ENCODE measurements at places on chromosomes 6 and 20.

- no peak for DNase-seq
These were observed 130.8 kb downstream of the SCAF8 start for GRCh38 chr6:154864066-154864430.

DNA sequence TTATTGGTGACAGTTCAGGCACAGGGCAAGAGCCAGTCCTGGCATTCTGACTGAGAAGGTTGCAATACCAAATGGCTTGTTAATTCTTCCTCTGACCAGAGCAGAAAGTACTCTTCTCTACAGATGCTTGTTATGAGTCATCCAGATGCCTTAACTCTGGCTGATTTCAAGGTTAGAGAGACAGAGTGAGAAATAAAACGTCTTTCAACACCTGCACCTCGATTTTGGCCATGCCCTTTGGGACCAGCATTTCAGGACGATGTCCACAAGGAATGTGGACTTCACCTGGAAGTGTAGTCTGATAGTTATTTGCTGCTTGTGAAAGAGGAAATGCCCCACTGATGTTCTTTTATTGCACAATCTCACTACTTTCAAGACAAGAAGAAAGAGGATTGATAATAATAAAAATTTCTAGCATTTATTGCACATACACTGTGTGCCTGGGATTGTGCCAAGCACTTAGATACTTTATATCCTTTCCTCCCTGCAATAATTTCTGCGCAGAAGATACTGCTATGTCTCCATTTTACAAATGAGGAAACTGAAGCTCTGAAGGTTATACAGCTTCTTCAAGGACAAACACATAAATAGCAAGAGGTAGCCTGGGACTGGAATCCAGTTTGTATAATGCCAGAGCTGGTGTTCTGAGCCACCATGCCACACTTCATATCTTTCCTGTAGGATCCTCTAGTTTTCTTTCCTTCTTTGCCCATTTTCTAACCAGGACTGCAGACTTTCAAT lies 33.5 kb upstream of the MCM3 start:
- no peak for DNase-seq

GRCh38 chr6:14478381-14479225 lies 361.0 kb downstream of the CD83 start:
- no peak for DNase-seq

GRCh38 chr6:71106276-71106675 lies 149.4 kb upstream of the B3GAT2 start:
- no peak for DNase-seq

- DNase-seq = no peak
These were observed 15.9 kb downstream of the TMEM200A start for GRCh38 chr6:130381459-130382380.

- DNase-seq = no peak
These were observed at the start of gene RHAG for GRCh38 chr6:49636713-49637349. RHAG (minus strand) TSS chr6:49636839; CDS start chr6:49636812, 27 bp downstream.

DNA sequence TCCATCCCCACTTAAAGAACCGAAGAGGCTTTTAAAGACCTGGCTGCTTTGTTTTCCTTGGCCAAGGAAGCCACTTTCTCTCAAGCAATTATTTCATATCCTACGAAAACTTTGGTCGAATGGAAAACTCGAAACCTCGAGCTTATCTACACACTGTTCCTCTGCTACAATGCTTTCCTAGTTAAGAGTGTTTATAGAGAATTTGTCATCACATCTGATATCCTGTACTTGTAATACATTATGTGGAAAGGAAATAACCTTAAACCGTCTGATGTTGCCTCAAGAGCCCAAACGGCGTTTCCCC lies 28.1 kb downstream of the TFAP2B start:
- no peak for DNase-seq

- DNase-seq = no peak
These were observed 5.8 kb downstream of the HMGA1 start for GRCh38 chr6:34242252-34243130.

DNA sequence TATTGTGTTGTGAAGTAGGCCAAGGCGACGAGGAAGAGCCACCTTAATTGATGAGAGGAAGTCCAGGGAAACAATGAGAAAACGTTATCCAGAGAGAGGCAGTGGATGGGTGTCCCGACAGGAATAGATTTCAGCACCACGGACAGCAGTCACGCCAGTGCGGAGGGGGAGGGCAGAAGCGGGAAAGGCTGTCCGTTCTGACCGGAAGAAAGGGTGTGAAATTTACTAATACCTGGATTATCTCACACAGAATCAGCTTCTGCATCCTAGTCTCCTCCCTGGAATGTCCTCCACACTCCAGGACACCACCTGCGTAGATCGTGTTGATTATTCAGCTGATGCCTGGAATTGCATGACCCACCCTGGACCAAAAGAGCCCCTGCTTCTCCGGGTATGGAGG lies 7.4 kb upstream of the BPIFA3 start:
- DNase-seq = no peak

- no peak for DNase-seq
These were observed 165.2 kb upstream of the AGPAT4 start for GRCh38 chr6:161439093-161439492.

DNA sequence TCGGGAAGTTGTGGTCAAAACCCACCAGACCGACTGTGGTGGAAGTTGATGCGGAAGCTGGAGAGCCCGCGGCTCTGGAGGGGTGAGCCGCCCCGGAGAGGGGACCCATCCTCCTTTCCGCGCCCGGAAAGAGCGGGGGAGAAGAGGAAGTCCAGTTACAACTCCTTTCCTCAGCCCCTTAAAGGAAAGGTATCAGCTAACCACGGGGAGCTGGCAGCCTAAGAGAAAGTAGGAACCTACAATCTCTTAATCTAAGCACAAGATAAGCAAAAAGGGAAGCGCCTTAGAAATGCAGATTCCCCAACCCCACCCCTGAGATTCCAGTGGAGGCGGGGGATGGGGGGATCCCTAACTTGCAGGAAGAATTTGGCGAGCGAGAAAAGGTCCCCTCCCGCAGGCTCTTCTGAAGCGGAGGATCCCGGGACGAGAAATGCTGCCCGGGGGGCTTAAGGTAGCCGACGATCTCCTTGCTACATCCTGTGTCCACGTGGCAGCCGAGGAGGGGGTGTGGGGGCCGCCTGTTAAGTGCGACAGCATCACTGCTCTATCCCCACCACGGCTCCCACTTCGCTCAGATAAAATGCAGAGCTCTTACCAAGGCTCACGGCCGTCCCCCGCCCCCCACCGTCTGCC lies 87.5 kb downstream of the ZFP64 start:
- DNase-seq = no peak

DNA sequence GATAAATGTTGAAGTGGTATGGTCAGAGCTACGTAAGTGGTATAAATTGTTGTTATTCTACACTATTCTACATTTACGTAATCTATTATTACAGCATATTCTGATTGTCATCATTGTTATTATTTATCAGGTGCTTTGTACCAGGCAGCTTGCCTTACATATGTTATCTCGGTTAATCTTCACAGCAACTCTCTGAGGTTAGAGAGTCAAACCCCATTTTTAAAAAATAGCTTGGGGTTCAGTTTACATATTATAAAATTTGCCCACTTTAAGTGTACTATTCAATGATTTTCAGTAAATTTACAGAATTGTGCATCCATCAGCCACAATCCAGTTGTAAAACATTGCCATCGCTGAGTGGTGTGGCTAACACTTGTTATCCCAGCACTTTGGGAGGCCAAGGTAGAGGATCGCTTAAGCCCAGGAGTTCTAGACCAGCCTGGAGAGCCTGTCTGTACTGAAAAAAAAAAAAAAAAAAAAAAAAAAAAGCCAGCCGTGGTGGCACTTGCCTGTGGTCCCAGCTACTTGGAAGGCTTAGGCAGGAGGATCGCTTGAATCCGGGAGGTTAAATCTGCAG lies 35.5 kb downstream of the PPP1R16B start:
- no peak for DNase-seq

- no peak for DNase-seq
These were observed 34.3 kb downstream of the UQCC2 start for GRCh38 chr6:33677143-33677660.

GRCh38 chr6:53735896-53736295 lies 58.9 kb upstream of the LRRC1 start:
- DNase-seq = no peak

- DNase-seq = no peak
These were observed 173.9 kb upstream of the TFAP2D start for GRCh38 chr6:50539447-50539846.

GRCh38 chr6:98526465-98526864 lies 307.9 kb upstream of the POU3F2 start:
- DNase-seq = no peak

DNA sequence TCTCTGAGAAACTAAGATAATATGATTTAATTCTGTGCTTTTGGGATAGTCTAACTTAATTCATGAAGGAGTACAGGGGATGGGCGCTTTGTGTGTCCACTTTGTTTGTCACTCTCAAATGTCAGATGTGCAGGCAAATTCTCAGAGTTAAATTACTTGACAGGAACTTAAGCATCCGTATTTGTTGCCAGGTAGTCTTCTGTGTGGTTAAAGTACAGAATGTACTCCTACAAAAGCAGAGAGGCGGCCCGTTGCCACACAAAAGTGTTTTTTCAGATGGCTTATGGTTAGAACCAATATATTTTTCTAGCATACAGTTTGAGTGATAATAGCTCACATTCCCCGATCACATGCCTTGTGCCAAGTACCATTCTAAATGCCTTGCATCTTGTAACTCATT lies 234.4 kb downstream of the LAMA2 start:
- no peak for DNase-seq

GRCh38 chr20:59820204-59821041 lies 113.0 kb downstream of the SYCP2 start:
- DNase-seq = no peak

DNA sequence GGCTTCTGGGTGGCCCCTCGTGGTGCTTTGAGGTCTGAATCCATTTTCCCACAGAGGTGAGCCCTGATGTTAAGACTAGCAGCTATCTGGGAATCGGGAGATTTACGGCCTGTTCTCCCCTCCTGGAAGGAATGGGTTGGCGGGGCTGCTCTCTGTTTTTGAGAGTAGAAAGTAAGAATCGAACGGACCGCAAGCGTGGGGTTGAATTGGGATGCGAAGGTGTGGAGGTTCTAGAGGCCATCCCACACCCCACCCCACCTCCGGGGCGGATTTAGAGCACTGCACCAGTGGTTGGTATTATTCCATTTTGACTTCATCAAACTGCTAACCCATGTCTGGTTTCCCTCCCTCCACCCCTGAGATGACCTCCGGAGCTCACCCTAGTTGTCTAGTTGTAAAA lies 11.5 kb downstream of the PYGB start:
- no peak for DNase-seq

- DNase-seq = no peak
These were observed 5.3 kb downstream of the PXDC1 start for GRCh38 chr6:3746119-3746691.

DNA sequence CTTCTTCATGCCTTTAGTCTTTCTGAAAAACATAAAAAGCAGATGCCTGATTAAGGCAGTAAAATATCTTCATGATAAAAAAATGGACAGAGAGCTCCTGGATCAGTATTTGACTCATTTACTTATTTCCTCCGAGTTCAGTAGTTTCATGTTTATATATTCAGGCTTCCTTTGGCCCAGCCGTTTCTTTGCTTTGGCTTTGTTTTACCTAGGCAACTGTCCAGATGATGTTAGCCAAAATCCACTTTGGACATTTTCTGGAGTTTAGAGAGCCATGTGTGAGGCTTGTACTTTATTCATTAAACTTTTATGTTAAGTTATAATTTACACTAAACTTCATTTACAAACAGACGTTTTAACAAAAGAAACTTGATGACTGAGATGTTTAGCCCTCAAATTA lies 307.1 kb upstream of the RSPO3 start:
- no peak for DNase-seq

- no peak for DNase-seq
These were observed 57.3 kb downstream of the BCKDHB start for GRCh38 chr6:80163754-80164187.

DNA sequence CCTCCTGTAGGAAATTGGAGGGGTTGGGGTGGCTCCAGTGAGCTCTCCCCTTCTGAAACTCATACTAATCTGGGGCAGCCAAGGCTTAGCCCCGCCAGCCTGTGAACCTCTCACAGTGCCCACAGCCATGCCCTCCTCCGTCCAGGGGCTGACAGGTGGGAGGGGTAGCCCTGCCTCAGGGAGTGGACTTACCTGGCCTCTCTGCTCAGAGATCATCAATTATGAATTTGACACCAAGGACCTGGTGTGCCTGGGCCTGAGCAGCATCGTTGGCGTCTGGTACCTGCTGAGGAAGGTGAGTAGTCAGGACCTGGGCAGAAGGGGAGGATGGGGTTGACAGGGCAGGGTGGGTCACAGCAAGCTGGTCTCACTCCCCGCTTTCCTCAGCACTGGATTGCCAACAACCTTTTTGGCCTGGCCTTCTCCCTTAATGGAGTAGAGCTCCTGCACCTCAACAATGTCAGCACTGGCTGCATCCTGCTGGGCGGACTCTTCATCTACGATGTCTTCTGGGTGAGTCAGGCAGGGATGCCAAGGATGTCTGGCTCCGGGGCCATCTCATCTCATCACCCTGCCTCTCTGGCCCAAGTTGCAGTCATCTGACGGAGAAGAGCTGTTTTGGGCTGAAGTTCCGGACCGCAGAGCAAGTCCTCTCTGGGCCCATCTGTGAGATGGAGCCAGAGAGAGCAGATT lies 34.7 kb downstream of the HM13 start:
- DNase-seq = no peak

GRCh38 chr6:106452628-106453027 lies 92.1 kb downstream of the CRYBG1 start:
- no peak for DNase-seq

DNA sequence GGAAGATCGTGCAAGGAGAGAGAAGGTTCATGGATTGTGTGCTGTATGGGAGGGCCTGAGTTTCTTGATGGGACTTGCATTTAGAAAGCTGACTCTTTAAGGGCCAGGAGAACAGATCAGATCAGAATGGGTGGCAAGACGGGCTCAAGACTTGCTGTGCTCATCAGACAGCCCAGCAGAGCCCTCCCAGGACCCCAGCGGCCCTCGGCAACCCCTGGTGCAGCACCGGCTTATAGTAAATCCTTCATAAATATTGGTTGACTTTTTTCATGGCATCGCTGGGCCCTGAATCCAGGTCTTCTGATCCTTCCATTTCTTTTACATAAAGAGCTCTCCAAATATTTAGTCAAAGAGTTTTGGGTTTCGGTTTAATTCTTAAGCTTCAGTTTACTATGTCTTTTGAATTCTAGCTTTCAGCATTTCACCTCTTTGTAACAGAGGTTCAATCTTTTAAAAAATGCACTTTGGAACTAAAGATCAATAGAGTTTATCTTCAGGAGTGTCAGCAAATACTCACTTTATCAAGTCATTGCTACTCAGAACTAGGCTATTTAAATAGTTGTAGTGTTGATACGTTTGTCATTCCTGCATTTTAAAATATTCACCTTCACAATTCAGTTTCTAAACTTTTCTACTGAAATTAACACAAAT lies 205.6 kb downstream of the ZDHHC14 start:
- DNase-seq = no peak

DNA sequence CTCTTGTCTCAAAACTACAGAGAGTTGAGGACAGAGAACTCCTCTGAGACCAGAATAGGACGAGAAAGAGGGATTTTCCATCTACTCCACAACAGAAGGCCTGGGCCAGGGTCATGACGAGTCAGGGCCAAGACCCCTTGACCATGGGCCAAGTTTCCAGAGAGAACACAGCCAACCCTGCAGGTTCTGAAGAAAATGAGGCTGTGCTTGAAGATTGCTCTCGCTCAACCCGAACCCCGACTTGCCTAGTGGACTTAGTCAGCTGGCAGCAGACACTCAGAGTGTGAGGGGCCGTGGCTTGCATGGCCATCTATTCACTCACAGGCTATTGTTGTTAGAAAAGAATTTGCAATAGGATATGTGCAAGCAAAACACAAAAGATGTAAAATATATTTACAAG lies 54.5 kb downstream of the TMEM242 start:
- no peak for DNase-seq
